Lower leg skin (tissue), 4 donors: ENCODE measurements at places on chromosomes 2 and 18.

DNA sequence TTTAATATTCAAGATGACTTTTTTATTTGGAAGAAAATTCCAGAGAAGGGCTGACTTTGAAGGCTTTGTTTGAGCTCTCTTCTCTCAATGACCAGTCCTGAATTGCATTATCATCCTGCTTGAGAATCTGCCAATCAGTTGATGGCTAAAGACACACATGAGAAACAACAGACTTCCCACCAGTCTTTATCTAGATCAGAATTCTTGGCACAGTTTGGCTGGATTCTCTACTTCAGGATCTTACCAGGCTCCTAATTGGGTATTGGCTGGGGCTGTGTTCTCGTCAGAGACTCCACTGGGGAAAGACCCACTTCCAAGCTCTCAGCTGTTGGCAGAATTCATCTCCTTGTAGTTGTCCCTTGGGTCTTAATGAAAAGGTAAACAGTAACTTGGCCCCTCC, 86.0 kb downstream of the WDSUB1 start:
- no peak for DNase-seq

GRCh38 chr2:60641811-60642788, 88.6 kb upstream of the BCL11A start:
- DNase-seq = no peak

DNA sequence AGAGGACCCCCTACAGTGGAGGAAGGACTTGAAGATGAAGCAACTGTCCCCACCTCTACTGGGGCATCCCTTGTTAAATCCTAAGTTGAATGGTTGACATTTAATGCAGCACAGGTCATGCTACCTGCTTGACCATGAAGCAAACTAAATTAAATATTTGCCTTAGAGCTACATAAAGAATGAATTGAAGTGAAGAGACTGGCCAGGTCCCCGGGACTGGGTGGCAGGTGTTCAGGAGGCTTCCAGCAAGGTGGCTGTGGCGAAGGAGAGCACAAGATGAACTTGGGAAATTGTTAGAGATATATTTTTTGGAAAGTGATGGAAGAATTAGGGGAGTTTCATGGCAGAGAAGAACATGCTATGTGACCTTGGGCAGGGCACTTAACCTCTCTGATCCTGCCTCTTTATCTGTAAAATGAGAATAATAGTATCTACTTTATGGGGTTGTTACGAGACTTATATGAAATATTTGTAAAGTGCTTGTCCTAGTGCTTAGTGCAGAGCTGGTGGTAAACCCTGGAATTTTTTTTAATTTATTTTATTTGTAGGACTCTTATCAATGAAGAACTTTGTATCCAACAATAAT, 37.3 kb downstream of the EFR3B start:
- no peak for DNase-seq

GRCh38 chr18:49645841-49646351, 84.0 kb downstream of the LIPG start:
- DNase-seq = peak; percentile 94

DNA sequence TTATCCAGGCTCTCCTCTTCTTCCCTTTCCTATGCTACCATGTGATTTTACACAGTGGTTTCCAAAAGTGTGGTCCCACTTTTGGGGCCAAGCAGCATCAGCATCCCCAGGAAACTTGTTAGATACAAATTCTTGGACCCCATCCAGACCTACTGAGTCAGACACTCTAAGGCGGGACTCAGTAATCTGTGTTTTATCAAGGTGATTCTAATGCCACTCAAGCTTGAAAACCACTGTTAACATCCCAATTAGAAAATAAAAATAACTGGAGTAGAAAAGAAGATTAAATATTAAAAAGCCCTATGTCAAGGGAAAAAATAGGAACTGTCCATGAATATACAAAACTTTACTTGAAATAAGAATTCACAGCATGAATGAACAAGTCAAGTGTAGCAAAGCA, 10.8 kb downstream of the DSG2 start:
- DNase-seq = no peak

GRCh38 chr18:77103991-77104531, 28.5 kb downstream of the MBP start:
- peak; percentile 15 for DNase-seq

DNA sequence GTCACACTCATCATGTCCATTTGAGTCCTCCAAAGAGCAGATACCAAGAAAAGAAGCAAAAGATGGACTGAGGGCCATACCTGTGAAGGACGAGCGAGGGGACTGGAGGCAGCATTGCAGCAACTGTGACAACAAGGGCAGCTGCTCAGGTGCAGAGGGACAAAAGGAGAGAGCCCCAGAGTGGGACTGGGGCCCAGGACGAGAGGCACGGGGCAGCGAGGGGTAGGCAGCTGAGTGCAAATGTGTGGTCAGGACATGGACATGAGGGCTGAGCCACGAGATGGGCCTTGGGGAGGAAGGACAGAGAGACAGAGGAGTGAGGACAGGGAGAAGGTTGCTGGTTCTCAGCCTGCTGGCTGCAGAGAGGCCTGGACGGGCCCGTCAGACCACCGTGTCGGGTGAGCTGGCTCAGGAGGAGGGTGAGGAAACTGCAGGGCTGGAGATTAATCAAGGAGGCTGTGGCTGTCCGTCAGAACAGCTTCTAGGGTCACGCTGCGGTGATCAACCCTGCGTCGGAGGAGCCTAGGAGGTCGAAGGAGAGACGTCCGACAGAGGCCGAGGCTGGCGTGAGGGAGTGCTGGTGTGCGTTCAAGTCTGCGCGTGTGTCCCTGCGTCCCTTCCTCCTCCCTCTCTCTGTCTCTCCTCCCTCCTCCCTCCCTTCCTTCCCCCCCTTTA, 206.8 kb upstream of the HDAC4 start:
- peak; percentile 80 for DNase-seq

DNA sequence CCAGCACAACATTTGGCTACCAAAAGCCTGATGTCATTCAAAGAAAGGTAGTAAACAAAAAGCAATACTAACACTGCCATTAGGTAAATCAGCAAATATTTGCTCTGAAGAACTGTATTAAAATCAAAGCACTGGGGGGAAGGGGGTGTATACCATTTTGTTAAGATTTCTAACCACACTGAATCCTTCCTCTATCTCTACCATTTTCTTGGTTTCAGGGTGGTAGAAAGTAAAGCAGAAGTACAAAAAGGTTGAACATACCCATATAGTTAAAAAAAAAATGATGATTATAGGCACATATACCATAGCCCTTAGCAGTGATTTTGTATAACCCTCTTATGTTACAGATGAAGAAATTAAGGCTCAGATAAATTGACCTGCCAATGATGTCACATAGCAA, 437.6 kb downstream of the ZEB2 start:
- DNase-seq = no peak

- DNase-seq = no peak
These were observed 7.3 kb upstream of the SLC39A10 start for GRCh38 chr2:195649629-195650190.

DNA sequence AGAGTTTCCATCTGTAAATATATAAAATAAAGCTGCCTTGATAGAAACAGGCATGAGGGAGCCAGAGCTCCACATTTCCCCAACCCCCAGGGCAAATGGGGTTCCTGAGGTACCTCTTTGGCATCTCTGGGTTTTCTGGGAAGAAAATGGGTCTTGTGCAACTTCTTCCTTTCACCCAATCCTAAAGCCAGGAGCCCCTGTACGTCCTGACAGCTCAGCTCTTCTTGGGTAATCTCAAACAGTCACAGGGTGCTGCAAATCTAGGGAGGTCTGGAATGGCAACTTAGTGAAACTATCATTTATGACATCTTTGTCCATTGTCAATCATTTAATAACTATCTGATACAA, 36.6 kb upstream of the STAT1 start:
- DNase-seq = no peak

DNA sequence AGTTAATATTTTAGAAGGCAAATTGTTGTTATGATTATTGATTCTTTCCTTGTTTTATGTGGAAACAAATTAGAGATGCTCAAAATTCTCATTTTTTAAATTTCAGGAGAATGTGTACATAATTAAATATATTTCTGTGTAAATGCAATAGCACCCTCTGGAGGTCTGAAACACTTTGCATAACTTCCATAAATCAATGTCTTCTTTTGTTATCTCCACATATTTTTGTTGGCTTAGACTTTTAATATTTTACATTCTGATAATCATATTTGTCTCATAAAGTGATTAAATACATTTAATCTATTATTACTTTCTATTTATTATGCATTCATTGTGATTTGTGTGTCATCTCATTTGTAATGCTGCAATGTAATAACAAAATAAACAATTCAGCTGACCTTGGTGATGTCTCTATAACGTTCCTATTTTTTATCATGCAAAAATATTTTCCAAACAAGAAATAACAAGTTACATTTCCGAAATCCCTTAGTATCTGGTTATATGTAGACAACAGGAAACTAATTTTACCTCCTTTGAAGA, 201.8 kb upstream of the GALNT5 start:
- no peak for DNase-seq

DNA sequence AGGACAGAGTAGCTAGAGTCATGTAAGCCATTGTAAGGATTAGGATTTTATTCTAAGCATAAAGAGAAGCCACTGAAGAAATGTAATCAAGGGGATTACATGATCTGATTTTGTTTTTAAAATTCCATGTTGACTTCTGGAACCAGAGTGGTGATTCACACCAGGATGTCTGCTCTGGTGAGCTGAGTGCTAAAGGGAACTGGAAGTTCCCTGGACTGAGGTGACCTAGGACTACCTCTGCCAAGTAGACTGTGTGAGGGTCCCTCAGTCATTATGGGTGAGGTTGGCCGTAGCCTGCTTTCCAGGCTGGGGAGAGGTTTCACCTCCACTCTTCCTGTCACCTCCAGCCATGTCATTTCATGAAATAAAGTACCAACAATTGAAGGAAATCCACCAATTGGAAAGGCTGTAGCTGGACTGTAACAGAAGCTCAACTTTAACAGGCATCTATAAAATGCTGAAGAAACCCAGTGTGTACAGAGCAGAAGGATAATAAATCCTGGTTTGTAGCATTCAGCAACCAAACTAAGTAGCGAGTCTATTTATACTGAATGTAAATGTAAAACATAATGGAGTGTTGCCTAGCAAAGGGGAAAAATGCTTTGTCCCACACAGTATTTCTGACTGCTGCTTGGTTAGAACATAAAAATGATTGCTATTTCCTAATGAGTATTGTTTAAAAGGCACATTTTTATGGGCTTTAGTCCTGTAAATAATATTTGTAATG, 507.4 kb upstream of the PKDCC start:
- no peak for DNase-seq

DNA sequence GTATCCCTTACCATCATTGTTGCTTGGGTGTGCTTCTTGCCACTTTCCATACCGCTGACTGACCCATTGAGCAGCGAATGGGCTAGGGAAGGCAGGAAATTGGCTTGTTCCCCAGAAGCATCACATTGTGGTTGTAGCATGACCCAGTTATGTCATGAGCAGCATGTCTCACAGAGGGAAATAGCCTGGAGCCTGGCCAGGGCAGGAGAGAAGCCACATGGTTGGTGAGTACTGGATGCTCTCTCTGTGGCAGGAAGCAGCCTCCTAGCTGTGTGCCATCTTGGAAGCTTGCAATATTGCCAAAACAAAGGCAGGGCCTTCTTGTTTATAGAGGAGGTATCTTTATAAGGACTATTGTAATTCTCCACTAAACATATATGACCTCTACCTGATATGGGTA, 482.6 kb downstream of the PIK3C3 start:
- no peak for DNase-seq

DNA sequence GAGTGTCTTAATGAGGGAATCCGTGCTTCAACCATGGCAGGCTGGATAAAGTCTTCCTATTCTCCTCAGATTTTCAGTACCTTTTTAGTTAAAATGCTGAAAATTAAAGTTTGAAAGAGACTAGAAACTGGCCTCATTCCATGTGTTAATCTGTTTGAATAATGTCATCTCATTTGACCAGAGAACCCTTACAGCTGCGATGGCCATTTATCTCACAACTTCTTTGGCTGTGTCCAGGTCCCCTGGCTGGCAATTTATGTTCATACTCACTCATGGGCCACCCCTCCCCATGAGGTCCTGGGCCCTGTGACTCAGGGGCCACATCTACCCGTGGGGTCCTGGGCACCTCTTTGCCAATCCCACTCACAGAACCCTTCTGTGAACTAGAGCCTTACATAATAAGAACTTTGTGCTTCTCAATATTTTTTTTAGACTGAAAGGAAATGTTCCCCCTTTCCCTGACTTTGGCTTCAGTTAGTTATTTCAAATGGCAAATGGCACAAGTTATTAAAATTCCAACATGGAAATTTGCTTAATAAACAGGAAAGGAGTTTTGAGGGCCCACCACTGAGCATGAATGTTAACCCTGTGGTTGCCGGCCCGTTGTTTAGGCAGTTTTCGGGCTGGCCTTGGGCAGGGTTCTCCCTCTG, 134.6 kb downstream of the UXS1 start:
- no peak for DNase-seq

- DNase-seq = no peak
These were observed 51.4 kb downstream of the IL1RL2 start for GRCh38 chr2:102238039-102238756.

- no peak for DNase-seq
These were observed 55.5 kb downstream of the MAP4K4 start for GRCh38 chr2:101752716-101753616.

DNA sequence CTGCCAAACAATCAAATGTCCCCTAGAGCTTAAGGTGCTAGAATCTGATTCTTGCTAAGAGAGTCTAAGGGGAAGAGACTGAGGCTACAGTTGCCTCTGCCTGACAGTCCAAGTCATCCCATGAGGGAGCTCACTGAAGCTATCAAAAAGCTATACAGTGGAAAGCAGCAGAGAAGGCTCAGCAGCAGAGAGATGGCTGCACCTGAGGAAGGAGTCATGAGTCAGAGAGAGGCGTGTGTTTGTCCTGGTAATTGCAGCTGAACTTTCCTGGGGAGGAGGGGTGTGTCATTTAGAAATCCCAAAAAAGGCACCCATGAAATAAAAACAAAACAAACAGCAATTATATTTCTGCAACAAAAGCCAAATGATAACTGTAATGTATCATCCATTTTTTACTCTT, 305.2 kb upstream of the UBE2E3 start:
- no peak for DNase-seq

- no peak for DNase-seq
These were observed 100.0 kb upstream of the PID1 start for GRCh38 chr2:229371086-229371485.

- no peak for DNase-seq
These were observed 494.1 kb upstream of the SLC39A10 start for GRCh38 chr2:195162918-195163317.

GRCh38 chr2:25473758-25474340, 132.1 kb upstream of the DNMT3A start:
- no peak for DNase-seq

DNA sequence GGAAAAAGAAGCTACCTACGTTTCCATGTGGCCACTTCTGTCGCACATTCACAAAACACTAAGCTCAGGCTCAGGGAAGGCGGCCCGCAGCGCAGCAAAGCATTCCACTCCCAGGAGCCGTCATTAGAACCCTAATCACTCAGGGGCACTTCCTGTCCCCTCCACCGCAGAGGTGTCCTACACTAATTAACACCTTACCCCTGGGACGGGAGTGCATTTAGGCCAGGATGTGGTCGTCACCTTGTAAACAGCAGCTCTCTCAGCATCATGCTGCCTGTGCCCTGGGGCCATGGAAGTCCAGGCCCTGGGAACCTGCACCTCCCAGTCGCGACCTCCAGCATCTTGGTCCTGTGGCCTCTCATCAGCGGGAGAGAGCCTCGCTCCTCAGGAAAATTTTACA, 359.8 kb upstream of the SALL3 start:
- no peak for DNase-seq

GRCh38 chr2:230795856-230796255, 68.9 kb upstream of the ITM2C start:
- DNase-seq = no peak
